ENCODE measurements at places on chromosomes 11 and 22. TPM values are rescaled to one million over a fixed set of nuclear protein-coding genes. Genes with fewer than 3 reads are reported as not detected.

The PARVG gene
- total RNA-seq: 3.6 TPM

DNA sequence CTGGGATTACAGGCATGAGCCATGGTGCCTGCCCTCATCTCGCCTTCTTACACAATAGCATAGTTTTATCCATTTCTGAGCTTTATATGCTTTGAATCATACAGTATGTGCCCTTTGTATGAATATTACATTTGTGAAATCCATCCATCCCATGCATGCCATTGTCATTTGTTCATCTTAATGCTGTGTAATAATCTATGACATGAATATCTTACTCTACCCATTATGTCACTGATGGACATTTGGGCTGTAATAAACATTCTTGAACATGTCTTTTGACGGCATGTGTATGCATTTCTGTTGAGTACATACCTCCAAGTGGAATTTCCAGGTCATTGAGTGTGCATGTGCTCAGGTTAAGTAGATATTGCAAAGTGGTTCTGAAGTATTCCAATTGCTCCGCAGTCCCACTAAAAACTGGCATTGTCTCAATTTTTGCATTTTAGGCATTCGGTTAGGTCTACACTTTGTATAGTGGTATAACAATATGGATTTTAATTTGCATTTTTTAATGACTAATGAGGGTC lies 339.3 kb upstream of the SYN3 start:
- H3K27ac ChIP-seq: no peak overlapping the region
- no peaks in the 10 kb centered on the region for H3K27me3 ChIP-seq
- H3K4me1 ChIP-seq: no peaks in the 10 kb centered on the region
- no peaks in the 10 kb centered on the region for H3K36me3 ChIP-seq
- DNase-seq: no peak
- no peak overlapping the region for H3K4me3 ChIP-seq

DNA sequence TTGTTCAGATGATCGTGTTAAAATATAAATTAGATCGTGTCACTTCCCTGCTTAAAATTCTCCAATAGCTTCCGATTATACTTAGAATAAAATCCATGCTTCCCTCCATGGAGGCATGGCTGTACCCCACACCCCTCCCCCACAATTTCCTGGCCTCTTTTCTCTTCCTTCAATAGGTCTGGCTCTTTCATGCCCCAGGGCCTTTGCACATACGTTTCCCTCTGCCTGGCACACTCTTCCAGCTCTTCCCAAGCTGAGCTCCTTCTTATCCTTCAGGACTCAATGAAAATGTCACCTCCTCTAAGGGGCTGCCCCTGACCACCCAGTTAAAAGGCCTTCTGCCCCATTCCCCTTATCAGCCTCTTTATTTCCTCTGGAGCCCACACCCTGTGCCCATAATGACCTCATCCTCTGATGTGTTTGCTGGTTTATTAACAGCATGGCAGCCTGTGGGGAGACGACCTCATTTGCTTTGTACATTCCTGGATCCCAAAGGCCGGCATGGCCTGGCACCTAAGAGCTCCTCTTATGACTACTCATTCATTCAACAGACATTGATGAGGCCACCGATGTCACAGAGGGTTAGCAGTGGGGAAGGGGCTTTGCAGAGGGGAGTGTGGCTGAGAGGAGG lies 9.0 kb upstream of the FLRT1 start:
- H3K4me3 ChIP-seq: no peak overlapping the region
- no peaks in the 10 kb centered on the region for H3K27me3 ChIP-seq
- H3K27ac ChIP-seq: no peak overlapping the region

DNA sequence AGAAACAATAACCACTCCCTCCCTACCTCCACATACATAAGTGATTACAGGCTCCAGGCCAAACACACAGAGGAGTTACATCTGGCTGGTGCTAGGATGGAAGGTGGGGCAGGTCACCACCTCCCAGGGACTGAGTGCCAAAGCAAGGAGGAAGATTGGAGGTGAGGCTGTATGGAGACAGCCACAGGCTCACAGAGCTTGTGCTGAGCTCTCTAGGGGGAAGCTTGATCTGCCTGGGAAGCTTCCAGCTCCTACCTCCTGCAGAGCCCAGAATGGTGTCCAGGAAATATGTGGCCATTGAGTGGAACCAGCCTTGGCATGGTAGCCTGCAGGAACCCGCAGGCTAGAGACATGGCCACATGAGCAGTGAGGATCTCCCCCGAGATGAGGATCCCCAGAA lies 3.6 kb upstream of the MED15 start:
- no peak overlapping the region for H3K27ac ChIP-seq
- peaks cover 21% of the 10 kb centered on the region for H3K4me1 ChIP-seq
- no peaks in the 10 kb centered on the region for H3K27me3 ChIP-seq
- H3K36me3 ChIP-seq: peaks cover 10% of the 10 kb centered on the region

DNA sequence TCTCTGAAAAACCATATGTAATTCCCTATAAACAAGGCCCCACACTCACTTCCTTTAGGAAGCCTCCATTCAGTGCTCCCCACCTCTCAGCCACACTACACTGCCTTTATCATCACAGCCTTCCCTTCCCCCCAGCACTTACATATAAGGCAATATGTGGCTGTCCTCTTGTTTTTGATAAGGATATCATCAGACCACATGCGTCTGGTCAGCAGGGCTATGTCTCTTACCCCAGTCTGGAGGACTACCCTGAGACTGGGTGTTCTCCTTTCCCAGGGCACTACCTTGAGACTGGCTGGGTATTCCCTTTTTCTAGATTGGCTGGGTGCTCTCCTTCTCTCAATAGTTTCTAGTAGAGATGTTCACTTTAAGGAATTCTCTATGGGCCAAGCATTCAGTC lies 7.8 kb downstream of the KCNE3 start:
- H3K4me1 ChIP-seq: peaks cover 3% of the 10 kb centered on the region
- H3K4me3 ChIP-seq: no peak overlapping the region
- no peaks in the 10 kb centered on the region for H3K36me3 ChIP-seq
- no peak overlapping the region for H3K27ac ChIP-seq
